GM23248 (cell line): ENCODE measurements at places on chromosomes 7 and 10. TPM values are rescaled to one million over a fixed set of nuclear protein-coding genes. Genes with fewer than 3 reads are reported as not detected.

VAX1 gene
- not detected in 2 replicates for total RNA-seq

GRCh38 chr10:4813496-4813895 is 12.5 kb upstream of the AKR1E2 start:
- no peak for DNase-seq
- H3K36me3 ChIP-seq: no peaks in the 10 kb centered on the region
- peaks cover 29% of the 10 kb centered on the region for H3K4me1 ChIP-seq
- H3K4me3 ChIP-seq: no peak overlapping the region
- H3K27me3 ChIP-seq: no peaks in the 10 kb centered on the region

GRCh38 chr7:140447841-140448240 is 31.5 kb downstream of the MKRN1 start:
- H3K4me1 ChIP-seq: no peaks in the 10 kb centered on the region
- H3K4me3 ChIP-seq: no peak overlapping the region
- H3K36me3 ChIP-seq: no peaks in the 10 kb centered on the region
- no peak for DNase-seq
- H3K27ac ChIP-seq: no peak overlapping the region
- H3K27me3 ChIP-seq: no peaks in the 10 kb centered on the region

DNA sequence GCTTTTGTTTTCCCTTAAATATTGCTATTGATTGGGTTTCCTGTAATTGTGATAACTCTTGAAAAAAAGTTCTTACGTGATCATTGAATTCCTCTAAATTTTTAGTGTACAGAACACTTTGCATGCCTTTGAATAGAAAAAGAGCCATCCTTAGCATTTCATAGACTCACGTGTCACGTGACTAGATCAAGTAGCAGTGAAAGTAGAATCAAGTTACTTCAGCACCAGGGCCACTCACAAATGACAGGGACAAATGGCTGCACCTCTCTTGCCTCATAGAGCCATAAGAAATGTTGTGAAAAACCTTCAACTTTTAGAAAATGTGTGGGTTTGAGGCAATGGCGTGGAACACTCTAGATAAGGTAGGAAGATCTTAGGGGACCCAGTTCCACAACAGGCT is 203.8 kb downstream of the ZEB1 start:
- no peaks in the 10 kb centered on the region for H3K27me3 ChIP-seq
- no peak overlapping the region for H3K4me3 ChIP-seq
- H3K4me1 ChIP-seq: peaks cover 8% of the 10 kb centered on the region
- no peak overlapping the region for H3K27ac ChIP-seq
- no peak for DNase-seq

SFTPA2 gene
- total RNA-seq: not detected in 2 replicates

- H3K36me3 ChIP-seq: no peaks in the 10 kb centered on the region
- DNase-seq: no peak
- H3K4me3 ChIP-seq: no peak overlapping the region
- H3K27me3 ChIP-seq: no peaks in the 10 kb centered on the region
- H3K27ac ChIP-seq: no peak overlapping the region
- peaks cover 28% of the 10 kb centered on the region for H3K4me1 ChIP-seq
These were observed 75.0 kb downstream of the WNT2 start for GRCh38 chr7:117247809-117248208.

- H3K36me3 ChIP-seq: peaks cover 34% of the 10 kb centered on the region
- H3K4me1 ChIP-seq: peaks cover 23% of the 10 kb centered on the region
- H3K4me3 ChIP-seq: no peak overlapping the region
- DNase-seq: peak; percentile 74
These were observed 6.5 kb downstream of the MDH2 start for GRCh38 chr7:76054123-76055120.

DNA sequence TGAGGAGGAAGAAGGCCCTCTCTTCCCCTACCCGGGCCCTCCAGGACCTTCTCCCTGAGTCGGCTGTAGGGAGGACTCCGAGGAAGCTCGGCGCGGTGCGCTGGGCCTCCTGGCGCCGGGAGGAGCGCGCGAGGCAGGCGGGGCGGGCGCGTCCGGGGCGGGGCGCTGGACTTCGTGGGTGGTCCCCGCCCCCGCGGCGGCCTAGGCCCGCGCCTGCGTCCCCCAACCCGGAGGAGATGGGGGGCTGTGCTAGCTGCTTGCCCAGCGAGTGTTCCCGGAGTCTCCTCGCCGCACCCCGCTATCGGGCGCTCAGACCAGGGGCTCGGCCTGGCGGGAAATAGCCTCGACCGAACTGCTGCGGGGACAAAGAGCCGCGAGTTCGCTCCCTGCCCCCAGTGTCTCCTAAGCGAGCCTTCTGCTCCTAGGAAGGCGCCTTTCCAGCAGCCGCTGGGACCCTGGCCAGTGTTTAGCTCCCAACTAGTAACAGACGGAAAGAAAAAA is 19.2 kb upstream of the SMO start:
- peak overlapping the region; percentile 69 for H3K4me3 ChIP-seq
- no peaks in the 10 kb centered on the region for H3K4me1 ChIP-seq

DNA sequence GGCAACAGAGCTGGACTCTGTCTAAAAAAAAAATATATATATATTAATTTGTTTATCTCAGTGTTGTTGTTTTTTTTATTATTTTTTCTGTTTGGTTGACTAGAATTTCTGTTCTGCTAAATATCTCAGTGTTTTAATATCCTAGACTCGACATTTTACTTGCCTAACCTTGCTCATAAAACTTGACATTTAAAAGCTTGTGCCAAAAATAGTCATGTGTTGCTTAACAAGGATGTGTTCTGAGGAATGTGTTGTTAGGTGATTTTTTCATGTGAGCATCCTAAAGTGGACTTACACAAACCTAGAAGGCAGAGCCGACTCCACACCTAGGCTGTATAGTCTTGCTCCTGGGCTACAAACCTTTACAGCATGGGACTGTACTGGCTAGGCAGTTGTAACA is 23.1 kb downstream of the NRBF2 start:
- H3K27ac ChIP-seq: no peak overlapping the region
- peak; percentile 41 for DNase-seq
- no peak overlapping the region for H3K4me3 ChIP-seq
- H3K36me3 ChIP-seq: peaks cover 37% of the 10 kb centered on the region
- H3K4me1 ChIP-seq: peaks cover 17% of the 10 kb centered on the region

TM9SF3 gene
- 175 and 281 TPM in 2 replicates for total RNA-seq

UNCX gene
- total RNA-seq: not detected in 2 replicates

FANK1 gene
- total RNA-seq: 4.3 and 13.3 TPM in 2 replicates

DNA sequence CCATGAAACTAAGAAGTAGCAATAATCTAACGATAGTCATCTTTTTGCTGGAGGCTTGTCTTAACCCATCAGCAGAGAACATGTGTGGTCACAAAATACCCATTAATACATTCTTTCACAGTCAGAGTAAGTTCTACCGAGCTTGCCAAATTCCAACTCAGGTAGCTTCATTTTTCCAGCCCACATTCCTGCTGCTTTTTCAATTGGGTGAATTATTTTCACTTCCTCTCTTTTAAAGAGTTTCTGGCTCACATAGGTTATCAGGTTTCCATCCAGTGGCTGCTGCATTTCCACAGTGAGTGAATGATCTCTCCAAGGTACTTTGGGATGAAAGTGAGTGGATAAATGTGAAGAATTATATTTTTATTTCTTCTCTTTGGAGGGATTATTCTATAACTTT is 233.1 kb downstream of the SEMA3E start:
- no peak for DNase-seq
- no peaks in the 10 kb centered on the region for H3K27me3 ChIP-seq
- H3K27ac ChIP-seq: no peak overlapping the region
- no peak overlapping the region for H3K4me3 ChIP-seq

- H3K27ac ChIP-seq: peak overlapping the region; percentile 22; the same call in 1 of the 2 replicates
- no peaks in the 10 kb centered on the region for H3K4me1 ChIP-seq
- no peaks in the 10 kb centered on the region for H3K27me3 ChIP-seq
These were observed 1.1 kb downstream of the TRRAP start for GRCh38 chr7:98879198-98879978.

DNA sequence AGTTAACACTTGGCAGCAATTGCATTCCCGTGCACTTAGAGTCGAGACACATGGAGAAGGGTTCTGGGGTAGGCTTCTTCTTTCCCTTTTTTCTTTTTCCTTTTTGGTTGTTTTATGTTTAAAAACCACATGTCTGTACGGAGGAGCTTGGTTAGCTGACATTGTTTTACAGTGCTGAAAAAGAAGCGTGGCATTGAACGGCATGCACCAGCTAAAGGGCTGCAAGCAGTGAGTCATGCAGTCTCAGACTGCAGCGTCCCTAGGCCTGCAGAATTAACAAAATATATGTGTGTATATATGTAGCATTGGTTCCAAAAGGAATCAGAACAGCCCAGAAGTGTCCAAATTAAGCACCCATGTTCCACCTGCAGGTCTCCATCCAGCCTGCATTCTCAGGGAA is 211.0 kb downstream of the TCF7L2 start:
- DNase-seq: no peak
- H3K27ac ChIP-seq: no peak overlapping the region
- no peaks in the 10 kb centered on the region for H3K27me3 ChIP-seq
- no peaks in the 10 kb centered on the region for H3K4me1 ChIP-seq

PLEKHS1 gene
- total RNA-seq: 0.38 TPM in 1 of 2 replicates, not detected in the other

GRCh38 chr10:3056280-3057037 is 10.9 kb upstream of the PFKP start:
- DNase-seq: no peak
- no peaks in the 10 kb centered on the region for H3K27me3 ChIP-seq
- no peak overlapping the region for H3K4me3 ChIP-seq
- no peaks in the 10 kb centered on the region for H3K36me3 ChIP-seq
- no peak overlapping the region for H3K27ac ChIP-seq

- no peak overlapping the region for H3K27ac ChIP-seq
- DNase-seq: peak; percentile 57
- no peaks in the 10 kb centered on the region for H3K36me3 ChIP-seq
- H3K4me3 ChIP-seq: peak overlapping the region; percentile 60
- no peaks in the 10 kb centered on the region; the same call in 1 of the 2 replicates for H3K27me3 ChIP-seq
These were observed 743 bp downstream of the ADAP1 start for GRCh38 chr7:953547-954327.

- DNase-seq: no peak
- no peaks in the 10 kb centered on the region for H3K27me3 ChIP-seq
- no peaks in the 10 kb centered on the region for H3K4me1 ChIP-seq
These were observed 34.8 kb downstream of the MGMT start for GRCh38 chr10:129501652-129502436.

DNA sequence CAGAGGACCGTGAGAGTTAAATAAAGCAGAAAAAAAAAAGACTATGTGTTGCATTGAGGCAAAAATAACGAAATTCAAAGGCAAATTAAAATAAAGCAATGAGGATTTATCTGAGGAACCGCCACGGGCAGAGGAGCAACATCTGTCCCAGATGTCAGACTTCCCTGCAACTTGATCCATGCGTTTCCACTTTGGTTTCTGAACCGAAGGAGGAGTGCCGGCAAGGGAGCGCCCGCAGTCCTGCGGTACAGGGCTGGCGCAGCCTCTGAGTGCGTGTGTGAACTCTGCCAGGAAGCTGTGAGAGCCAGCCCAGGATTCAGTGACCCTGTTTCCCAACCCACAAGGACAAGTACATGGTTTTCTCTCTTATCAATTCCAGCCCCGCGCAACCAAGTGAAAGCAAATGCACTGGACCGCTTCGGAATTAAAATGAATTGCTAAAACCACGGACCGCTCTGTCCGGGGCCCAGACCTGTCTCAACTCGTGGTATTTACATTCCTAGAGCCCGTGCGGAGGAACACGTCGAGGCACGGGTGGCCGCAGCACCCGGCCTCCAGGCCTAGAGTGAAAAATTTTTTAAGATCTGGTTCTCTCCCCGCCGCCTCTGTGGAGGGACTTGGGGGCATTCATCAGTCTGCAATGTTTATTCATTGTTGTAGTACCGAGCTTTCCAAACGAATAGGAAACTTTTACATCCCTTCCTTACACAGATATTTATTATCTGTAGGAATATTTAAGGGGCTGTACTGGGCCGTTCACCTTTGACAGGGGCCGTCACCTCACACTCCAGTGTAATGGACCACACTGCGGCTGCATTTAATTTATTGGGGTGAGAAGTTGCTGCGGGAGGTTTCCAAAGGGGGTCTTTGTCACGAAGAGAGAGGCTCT is 291.5 kb upstream of the NFE2L3 start:
- H3K27ac ChIP-seq: no peak overlapping the region
- H3K4me1 ChIP-seq: peaks cover 13% of the 10 kb centered on the region
- no peak for DNase-seq

DNA sequence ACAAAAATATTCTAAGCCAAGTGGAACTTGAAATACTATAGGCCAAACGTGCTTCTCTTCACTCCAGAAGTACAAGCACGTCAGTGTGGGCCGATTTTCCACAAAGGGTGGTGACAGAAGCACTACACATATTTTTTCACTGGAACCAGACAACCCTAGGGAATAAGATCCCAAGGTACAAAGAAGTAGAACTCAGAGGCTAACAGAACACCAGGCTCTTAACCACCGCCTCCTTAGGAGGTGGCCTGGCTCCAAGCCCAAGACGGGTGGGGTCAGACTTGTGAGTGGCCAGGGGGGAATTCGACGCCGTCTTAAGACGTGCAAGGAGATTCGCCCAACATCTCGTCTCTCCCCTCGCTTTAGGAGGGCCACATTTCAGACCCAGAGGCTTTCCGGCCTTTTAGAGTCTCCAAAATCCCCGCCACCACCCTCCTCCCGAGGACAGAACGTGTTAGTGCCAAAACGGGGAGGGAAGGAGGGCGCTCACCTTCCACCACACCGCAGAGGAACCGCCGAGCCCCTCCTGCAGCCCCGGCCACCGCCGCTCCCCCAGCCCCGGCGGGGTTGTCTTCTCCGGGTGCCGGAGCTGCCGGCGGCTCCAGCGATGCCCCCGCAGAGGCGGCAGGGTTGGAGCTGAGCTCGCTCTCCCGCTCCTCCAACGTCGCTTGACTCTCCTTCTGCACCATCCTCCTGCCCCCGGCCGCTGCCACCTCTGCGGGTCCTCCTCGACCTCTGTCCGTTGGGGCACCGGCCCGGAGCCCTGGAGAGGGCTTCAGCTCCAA is 716 bp downstream of the OGA start:
- peak overlapping the region; percentile 89 for H3K27ac ChIP-seq
- H3K4me1 ChIP-seq: peaks cover 28% of the 10 kb centered on the region

CCL24 gene
- not detected in 2 replicates for total RNA-seq

- no peak overlapping the region for H3K27ac ChIP-seq
- H3K4me3 ChIP-seq: no peak overlapping the region
- H3K27me3 ChIP-seq: no peaks in the 10 kb centered on the region; the same call in 1 of the 2 replicates
- no peaks in the 10 kb centered on the region for H3K36me3 ChIP-seq
- H3K4me1 ChIP-seq: no peaks in the 10 kb centered on the region
These were observed 724.5 kb downstream of the GRID1 start for GRCh38 chr10:85642082-85642420.

DNA sequence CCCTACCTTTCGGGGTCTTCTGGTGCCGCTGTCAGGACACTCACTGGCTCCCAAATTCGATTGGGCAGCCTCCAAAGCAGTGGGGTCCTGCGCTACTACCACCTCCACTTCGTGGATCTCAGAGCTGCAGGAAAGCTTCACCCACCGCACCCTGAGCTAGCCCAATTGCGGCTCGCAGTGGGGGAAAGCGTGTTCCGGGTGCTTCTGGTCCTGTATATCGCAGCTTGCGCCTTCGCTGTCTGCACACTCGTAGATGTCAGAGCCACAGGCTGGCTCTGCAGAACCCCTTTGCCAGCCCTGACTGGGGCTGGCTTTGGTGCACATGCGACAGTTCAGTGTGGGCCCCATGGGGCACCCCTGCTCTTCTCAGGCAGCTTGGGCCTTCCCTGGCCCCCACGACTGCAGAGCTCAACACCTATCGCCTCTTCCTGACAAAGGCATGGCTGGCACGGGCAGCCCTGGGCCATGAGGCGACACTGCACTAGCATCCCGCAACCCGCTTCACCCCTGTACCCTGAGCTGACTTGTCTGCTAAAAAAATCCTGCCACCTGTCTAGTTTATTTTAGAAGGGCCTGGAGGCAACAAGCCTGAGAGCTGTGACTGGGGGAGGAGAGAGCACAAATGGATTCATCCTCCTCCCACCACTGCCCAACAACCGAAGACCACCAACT is 78.7 kb upstream of the ABI1 start:
- H3K4me1 ChIP-seq: no peaks in the 10 kb centered on the region
- no peak overlapping the region for H3K4me3 ChIP-seq
- H3K36me3 ChIP-seq: no peaks in the 10 kb centered on the region
- no peaks in the 10 kb centered on the region for H3K27me3 ChIP-seq
- DNase-seq: no peak
- H3K27ac ChIP-seq: no peak overlapping the region
